ENCODE measurements at places on chromosomes 13 and 19. TPM values are rescaled to one million over a fixed set of nuclear protein-coding genes. Genes with fewer than 3 reads are reported as not detected.

DNA sequence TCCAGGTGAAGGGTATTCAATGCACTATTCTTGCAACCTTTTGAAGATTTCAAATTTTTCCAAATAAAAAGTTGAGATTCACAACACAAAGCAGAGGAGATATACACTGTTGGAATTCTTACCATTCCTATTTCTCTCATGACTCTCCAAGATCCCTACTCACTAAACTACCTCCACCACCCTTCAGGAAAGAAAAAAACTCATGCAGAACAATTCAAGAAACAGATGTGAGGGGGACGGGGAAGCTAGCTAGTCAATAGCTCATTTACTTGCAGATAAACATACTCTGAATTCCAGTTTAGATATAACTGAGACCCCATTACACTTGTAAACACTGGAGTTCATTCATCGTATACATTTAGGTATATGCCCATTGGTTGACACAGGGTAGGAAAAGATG, 90.0 kb upstream of the SERP2 start:
- no peak overlapping the region for H3K27ac ChIP-seq
- no peaks in the 10 kb centered on the region for H3K36me3 ChIP-seq
- H3K4me1 ChIP-seq: no peaks in the 10 kb centered on the region
- H3K4me3 ChIP-seq: no peak overlapping the region
- H3K27me3 ChIP-seq: peaks cover 39% of the 10 kb centered on the region
- DNase-seq: no peak

DNA sequence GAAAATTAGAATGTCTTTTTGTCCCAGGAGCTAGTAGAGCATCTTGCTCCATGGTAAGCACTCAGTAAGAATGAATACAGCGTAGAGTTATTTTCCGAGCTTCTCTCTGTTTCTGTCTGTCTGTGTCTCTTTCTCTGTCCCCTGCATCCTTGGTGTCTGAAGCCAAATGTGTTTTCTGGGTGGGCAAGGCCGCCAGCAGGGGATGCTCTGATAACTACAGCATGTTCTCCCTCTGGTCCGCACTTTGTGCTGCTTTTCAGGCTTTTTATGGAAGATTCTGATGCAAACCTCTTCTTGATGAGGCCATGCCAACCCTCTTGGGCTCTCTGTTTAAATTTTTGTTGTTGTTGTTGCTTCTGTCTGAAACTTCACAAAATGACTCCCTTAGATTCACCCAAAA, 142.8 kb upstream of the UBL3 start:
- H3K4me1 ChIP-seq: no peaks in the 10 kb centered on the region
- no peak overlapping the region for H3K27ac ChIP-seq
- H3K4me3 ChIP-seq: no peak overlapping the region
- no peak for DNase-seq
- no peaks in the 10 kb centered on the region for H3K36me3 ChIP-seq
- no peaks in the 10 kb centered on the region for H3K27me3 ChIP-seq

DNA sequence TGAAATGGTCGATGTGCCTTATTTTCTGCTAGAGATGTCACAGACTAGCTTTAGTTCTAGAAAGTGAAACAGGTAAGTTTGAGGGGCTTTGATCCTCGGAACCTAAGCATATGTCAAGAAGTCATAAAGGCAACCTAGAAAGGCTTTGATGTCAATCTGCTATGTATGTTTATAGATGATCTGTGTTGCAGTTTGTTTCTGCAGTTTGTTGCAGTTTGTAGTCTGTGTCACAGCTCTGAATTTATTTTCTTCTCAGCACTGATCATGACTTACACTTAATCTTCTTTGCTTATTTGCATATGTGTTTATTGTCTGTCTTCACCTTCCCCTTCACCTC, 5.9 kb downstream of the LSM14A start:
- no peaks in the 10 kb centered on the region for H3K27me3 ChIP-seq
- peaks cover 18% of the 10 kb centered on the region for H3K36me3 ChIP-seq
- peak overlapping the region; percentile 89 for H3K4me3 ChIP-seq
- peaks cover 92% of the 10 kb centered on the region for H3K4me1 ChIP-seq

GRCh38 chr19:3374369-3375112, 8.2 kb downstream of the NFIC start:
- no peak overlapping the region for H3K27ac ChIP-seq
- H3K4me1 ChIP-seq: no peaks in the 10 kb centered on the region

DNA sequence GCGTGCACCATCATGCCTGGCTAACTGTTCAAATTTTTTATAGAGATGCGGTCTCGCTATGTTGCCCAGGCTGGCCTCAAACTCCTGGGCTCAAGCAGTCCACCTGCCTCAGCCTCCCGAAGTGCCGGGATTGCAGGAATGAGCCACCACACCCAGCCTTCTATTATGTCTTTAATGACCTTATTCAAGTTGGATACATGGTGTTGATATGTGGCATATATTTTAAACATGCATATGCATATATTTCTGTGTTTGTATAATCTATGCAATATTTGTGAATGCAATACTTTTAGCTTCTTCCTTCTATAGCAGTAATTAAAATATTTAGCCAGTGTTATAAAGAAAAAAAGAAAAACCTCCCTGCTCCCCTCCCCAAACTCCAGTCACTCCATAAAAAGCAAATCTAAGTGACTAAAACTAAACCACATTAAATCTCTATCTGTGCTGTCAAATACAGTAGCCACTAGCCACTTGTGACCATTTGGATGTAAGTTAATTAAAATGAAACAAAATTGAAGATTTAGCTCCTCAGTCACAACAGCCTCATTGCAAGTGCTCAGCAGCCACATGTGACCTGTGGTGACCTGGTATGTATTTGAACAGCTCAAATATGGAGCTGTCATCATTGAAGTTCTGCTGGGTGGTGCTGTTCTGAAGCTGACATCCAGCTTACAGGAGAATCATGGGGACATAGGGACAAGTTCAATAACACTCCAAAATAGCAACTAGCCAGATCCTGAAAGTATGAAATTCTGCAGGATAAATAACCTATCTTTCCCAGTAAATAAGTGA, 27.4 kb downstream of the FCGBP start:
- no peaks in the 10 kb centered on the region for H3K4me1 ChIP-seq
- H3K27me3 ChIP-seq: no peaks in the 10 kb centered on the region

DNA sequence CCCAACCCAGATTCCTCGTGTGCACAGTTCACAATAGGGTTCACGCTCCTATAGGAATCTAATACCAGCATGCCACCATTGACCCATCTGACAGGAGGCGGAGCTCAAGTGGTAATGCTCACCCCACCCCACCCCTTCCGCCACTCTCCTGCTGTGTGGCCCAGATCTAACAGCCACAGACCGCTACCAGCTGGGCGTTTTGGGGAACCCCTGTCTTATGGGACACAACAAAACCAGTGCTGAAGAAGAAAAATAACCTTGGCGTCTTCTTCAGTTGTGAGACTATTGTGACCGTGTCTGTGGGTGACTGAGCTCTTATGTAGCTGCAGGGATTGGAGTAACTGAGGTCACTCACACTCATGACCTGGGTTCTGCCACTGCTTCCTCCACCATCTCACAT, 5.2 kb upstream of the OR10H1 start:
- H3K27ac ChIP-seq: no peak overlapping the region
- no peaks in the 10 kb centered on the region for H3K4me1 ChIP-seq
- H3K27me3 ChIP-seq: no peaks in the 10 kb centered on the region
- no peak for DNase-seq
- no peaks in the 10 kb centered on the region for H3K36me3 ChIP-seq

DNA sequence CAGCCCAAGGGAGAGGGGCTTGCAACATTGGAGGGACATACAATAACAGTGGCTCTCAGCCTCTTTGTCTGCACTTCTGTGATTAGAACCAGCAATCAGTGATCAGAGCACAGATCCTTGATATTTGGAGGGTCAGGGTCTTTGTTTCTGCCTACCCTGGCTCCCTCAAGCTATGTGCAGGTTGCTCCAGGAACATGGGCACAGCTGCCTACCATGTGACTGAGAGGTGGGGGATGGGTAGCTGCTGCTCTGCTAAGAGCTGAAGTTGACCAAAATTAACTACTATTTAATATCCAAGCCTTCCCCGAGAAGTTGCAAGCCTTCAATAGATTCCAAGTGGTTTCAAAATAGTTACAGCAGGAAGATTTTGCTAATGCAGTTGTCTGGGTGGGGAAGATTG, 202.6 kb downstream of the ZIC5 start:
- H3K4me3 ChIP-seq: no peak overlapping the region
- H3K36me3 ChIP-seq: peaks cover 9% of the 10 kb centered on the region
- DNase-seq: no peak
- no peak overlapping the region for H3K27ac ChIP-seq

DNA sequence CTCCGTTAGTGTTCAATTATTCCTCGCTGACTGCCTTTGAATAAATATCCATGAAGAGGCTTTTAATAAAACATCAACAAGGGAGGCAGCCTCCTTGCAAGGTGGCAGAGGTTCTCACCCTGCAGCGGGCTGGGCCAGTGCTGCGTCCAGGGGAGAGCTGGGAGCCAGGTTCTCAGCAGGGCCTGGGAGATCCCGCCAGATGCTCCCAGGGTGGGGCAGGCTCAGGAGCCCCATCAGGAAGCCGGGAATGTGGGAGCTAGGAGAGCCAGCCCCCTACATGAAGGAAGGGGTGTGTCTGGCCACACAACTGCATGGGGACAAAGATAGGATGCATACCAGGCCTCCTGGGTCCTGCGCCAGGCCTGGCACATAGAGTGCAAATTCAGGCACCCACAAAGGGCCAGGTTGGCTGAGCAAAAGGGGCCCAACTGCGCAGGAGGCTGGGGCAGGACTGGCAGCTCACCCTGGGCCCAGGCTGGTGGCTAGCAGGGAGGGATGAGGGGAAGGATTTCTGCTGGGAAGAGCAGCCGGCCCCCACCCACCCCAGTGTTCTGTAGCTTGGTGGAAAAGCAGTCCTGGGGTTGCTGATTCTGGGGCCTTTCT, 22.8 kb downstream of the VSTM2B start:
- DNase-seq: no peak

- H3K27ac ChIP-seq: peak overlapping the region; percentile 64
- DNase-seq: peak; percentile 64
- H3K27me3 ChIP-seq: peaks cover 3% of the 10 kb centered on the region
- H3K36me3 ChIP-seq: peaks cover 23% of the 10 kb centered on the region
- H3K4me3 ChIP-seq: no peak overlapping the region
Observed at GRCh38 chr13:91347996-91348905, 764 bp downstream of the MIR17HG start.

DNA sequence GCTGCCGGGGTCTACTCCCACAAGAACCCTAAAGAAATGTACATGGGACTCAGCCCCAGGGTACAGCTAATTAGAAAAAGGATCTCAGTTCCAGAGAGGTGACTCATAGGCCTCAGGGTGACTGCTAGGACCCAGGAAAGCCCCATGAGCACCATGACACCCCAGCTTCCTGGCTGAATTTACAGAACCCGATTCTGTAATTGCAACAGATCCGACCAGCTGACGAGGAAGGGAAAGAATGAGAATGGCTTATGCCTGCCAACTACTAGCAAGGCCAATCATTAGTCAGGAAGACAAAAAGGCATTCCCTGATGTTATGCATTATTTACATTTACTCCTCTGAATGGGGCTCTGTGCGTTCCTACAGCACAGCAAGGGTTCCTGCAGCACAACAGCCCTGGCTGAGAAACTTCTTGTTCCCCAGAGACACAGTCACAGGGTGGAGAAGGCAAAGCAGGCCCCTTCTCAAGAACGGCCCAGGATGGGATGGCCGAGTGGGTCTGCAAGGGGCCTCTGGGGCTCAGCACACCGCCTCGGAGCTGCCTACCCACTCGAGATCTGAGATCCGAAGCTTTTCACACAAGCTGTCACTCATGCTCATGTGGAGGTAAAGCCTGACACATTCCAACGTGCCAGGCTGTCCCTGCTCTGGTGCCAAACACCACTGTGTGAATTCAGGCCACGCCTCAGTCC, 27.2 kb downstream of the PBX4 start:
- peaks cover 17% of the 10 kb centered on the region for H3K36me3 ChIP-seq
- H3K4me1 ChIP-seq: peaks cover 44% of the 10 kb centered on the region
- peak overlapping the region; percentile 89 for H3K27ac ChIP-seq
- H3K4me3 ChIP-seq: peak overlapping the region; percentile 29

DNA sequence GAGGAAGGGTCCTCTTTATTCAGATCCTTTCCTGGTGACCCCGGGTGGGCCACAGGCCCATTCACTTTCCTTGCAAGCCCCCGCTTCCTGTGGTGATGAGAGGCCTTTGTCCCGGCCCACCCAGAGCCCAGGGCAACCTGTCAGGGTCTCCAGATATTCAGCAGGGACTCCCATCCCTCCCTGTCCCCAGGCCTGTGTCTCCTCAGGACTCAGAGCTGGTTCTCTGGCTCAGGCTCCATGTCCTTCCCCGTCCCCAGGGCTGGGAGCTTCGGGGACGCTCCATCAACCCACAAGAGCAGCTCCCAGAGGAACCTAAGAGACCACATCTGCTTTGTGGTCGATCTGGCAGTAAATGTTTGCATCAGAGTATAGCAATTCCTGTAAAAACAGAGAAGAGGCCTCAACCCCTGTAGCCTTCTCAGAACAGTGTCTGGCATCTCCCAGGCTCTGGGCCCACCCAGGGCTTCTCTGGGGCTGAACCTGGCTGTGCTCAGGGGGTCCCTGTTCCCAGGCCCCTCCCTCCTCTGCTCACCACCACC, 7.8 kb downstream of the CEACAM4 start:
- H3K27me3 ChIP-seq: no peaks in the 10 kb centered on the region
- no peaks in the 10 kb centered on the region for H3K36me3 ChIP-seq
- H3K4me1 ChIP-seq: peaks cover 25% of the 10 kb centered on the region
- H3K4me3 ChIP-seq: no peak overlapping the region

DNA sequence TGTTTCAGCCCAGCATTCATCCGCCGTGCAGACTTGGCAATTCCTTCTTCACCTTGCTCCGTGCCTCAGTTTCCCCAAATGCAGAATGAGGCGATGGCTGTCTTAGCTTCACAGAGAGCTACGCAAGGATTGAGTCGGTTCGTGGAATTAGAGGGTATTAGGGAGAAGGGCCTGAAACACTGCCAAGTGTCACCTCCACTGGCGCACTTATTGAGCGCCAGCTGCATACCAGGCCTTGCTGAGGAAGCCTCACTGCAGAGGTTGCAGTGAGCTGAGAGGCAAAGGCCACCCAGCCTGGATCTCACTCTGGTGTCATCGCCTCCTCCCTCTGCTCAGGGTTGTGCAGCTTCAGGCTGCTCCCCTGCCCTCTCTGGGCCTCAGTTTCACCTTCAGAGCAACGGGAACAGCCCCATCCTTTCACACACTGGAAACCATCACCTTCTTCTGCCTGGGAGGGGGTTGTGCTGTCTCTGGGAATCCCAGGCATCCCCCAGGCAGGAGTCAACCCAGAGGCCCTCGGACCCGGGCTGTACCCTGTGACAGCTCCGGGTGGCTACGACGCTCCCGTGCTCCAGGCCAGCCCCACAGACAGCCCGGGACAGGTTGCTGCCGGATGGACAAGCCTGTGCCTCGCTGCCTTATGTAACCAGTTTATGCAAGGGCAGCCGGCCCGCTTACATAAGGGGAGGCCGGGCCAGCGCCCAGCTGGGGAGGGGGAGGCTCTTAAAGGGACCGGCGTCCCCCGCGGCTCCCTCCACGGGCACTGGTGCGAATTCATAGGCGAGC, 31.9 kb downstream of the NFIC start:
- H3K4me1 ChIP-seq: no peaks in the 10 kb centered on the region
- no peak overlapping the region for H3K4me3 ChIP-seq
- H3K27ac ChIP-seq: no peak overlapping the region
- no peaks in the 10 kb centered on the region for H3K36me3 ChIP-seq
- DNase-seq: no peak
- no peaks in the 10 kb centered on the region for H3K27me3 ChIP-seq

- H3K4me1 ChIP-seq: no peaks in the 10 kb centered on the region
- DNase-seq: no peak
- peaks cover 10% of the 10 kb centered on the region for H3K36me3 ChIP-seq
- H3K4me3 ChIP-seq: no peak overlapping the region
Observed at GRCh38 chr19:33389421-33390100, 16.1 kb downstream of the CEBPG start.

Gene KCTD12
- total RNA-seq: 2.8 TPM

Gene RFPL4A
- total RNA-seq: not detected

Gene USHBP1
- total RNA-seq: not detected

Gene ADGRE3
- total RNA-seq: not detected

Gene LSR
- total RNA-seq: 28.1 TPM

Gene KLK3
- total RNA-seq: not detected

Gene SMAD9
- 0.15 TPM for total RNA-seq

Gene CEACAM8
- total RNA-seq: not detected
